ENCODE measurements at places on chromosomes 1 and 21.
A peak's percentile ranks its signal among the peaks of the same experiment; 100 is the strongest.

GRCh38 chr1:67261680-67262079 lies 46.0 kb upstream of the IL12RB2 start:
- no peak for DNase-seq

DNA sequence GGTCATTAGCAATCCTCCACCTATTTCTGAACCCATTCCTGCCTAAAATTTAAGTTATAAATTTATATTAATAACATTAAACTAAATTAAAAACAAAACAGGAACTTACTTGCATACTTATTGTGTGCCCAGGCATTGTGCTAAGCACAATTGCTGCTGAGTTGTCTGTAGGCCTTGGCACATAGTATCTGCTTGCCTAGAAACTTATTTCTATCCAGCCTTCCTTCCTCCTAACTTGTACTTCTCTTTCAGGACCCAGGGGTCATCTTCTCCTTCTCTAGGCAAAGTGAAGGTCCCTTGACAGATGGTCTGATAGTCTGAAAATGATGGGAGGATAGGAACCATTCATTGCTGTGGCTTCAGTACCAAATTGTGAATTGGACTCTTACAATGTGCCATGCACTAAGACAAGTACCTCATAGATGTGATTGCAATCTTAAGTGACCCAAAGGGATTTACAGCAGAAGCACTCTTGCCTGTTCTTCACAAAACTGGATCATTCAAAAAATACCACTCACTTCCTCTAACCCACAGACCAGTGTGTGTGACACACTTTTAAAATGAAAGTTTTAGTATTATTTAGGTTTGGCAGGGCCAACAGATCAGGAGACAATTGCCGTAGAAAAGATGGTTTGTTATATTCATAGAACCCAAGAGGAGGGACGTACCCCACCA lies 10.3 kb upstream of the CD101 start:
- DNase-seq, result no peak

- DNase-seq, result peak; percentile 14
Observed at GRCh38 chr1:152035539-152036266, 1.1 kb downstream of the S100A11 start.

GRCh38 chr1:150484861-150485260 lies 2.4 kb upstream of the TARS2 start:
- DNase-seq, result no peak

DNA sequence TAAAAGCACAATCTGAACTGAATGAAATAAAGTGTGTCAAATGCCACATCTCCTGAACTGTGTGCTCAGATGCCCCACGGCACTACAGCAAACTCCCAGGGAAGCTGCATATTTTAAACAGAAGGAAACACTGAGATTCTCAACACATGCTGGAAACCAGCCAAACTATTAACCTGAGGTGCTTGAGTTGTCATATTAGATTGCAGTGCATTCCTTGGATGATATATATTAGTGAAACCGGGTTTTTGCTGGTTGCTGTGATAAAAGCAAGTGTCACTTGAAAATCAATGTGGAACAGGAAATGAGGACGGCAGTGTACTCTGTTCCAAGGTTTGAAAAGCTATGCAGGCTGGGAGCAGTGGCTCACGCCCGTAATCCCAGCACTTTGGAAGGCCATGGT lies 8.7 kb downstream of the SYNJ1 start:
- DNase-seq, result no peak

- DNase-seq, result peak; percentile 8
Observed at GRCh38 chr1:7549277-7550161, 221.6 kb upstream of the VAMP3 start.

DNA sequence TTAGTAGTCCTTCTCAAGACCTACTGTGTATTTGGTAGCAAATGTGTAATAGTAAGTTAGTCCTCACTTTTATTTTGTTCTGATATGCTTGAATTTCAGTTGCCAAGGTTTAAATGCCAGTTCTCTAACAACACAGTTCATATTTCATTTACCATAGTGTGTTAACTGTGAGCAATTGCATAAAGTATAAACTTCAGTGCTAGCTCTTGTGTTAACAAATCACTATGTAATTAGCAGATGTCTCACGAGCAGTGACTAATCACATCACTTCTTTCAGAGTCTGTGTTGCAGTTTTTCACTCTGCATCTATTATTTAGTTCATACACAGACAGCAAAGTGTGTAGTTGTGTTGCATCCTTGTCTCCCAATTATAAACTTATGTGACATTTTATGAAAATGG lies 47.8 kb downstream of the ZMYM4 start:
- no peak for DNase-seq

Data from activated naive CD4-positive, alpha-beta T cell treated with Interleukin-2 at 50 U/mL for 16 hours (primary cell).